ENCODE measurements at places on chromosomes 6 and 20.

DNA sequence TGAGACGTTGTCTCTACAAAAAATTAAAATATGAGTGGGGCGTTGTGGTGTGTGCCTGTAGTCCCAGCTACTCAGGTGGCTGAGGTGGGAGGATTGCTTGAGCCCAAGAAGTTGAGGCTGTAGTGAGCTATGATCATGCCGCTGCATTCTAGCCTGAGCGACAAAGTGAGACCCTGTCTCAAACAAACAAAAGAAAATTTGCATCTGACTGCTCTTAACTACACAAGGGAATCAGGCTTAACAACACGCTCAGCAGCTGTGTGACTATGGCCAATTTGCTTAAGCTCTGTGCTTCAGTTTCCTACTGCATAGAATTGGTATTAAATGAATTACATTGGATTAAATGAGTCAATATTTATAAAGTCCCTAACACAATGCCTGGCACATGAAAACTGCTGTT is 24.3 kb upstream of the MRPS10 start:
- no peak for DNase-seq

GRCh38 chr6:31775184-31775583 is 1.9 kb downstream of the VWA7 start:
- DNase-seq = no peak

DNA sequence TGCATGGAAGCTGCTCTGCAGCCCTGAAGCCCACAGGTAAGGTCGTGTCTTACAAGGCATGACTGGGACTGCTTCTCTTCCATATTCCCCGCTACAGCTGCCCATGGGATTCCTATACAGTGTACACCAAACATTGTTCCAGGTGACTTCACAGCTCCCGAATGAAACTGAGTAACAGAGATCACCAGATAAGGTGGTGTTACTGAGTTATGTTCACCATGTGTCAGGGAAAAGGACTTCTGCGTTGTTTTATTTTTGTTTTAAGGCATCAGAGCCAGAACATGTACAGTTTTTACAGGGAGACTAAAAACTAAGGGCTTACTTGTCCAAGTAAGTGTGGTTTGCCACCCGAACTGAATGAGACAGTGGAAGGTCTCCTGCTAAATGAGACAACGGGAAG is 138.3 kb downstream of the CD83 start:
- DNase-seq = no peak

GRCh38 chr6:129667034-129667433 is 42.9 kb downstream of the ARHGAP18 start:
- no peak for DNase-seq

DNA sequence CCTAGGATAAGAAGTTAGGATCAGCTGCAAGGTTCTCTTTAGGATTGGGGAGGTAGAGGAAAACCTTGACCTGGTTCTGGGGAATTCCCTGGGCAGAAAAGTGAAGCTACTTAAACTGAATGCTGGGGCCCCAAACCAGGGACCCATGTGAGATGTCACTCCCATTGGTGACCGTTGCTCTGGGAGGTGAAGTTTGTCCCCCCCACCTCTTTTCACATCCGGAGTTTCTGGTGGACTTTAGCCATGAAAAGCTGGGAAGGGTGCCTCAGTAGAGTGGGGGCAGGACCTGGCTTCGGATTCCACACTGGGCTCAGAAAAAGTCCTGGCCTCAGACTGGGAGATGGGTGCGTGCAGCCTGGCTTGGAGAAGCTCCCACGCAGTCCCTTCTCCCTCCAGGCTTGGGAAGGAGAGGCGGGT is 13.2 kb downstream of the TJAP1 start:
- DNase-seq = no peak

DNA sequence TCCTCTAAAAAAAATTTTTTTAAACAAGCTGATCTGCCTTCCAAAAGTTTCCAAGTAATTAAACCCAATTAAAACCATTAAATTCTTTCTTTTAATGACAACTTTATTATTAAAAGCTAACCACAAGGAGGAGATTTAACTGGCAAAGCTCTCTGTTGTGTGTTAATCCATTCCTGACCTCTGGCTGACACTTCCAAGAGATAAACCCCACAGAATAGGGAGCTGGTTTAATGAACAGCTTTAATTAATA is 230.8 kb downstream of the EYA2 start:
- no peak for DNase-seq

Measured in NCI-H510A (cell line).